Jurkat, Clone E6-1 (cell line): ENCODE measurements at places on chromosomes 16 and 17.

- DNase-seq: no peak
Observed at GRCh38 chr17:41666237-41666641, 22.4 kb upstream of the EIF1 start.

DNA sequence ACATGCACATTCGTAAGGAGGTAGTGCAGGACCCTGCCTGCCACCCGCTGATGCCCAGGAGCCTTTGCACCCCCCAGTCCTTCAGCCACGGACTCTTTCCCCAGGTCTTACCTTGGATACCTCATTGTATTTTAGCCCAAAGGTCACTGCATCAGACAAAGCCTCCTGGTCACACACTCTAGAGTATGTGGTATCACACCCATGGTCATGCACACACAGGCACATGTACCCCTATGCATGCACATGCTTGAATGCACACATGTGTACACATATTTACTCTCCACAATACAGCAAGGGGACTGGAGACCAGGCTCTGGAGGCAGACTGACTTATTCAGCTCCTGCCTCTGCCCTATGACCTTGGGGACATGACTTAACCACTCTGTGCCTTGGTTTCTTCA, 357.5 kb downstream of the C16orf95 start:
- DNase-seq: no peak

- DNase-seq: no peak
Observed at GRCh38 chr16:68848786-68849185, 5.5 kb downstream of the TANGO6 start.

GRCh38 chr16:12252616-12253015, 276.1 kb downstream of the SNX29 start:
- no peak for DNase-seq

- no peak for DNase-seq
Observed at GRCh38 chr17:1951920-1952319, 73.2 kb downstream of the RTN4RL1 start.

- no peak for DNase-seq
Observed at GRCh38 chr16:1378087-1378803, 26.5 kb downstream of the GNPTG start.

DNA sequence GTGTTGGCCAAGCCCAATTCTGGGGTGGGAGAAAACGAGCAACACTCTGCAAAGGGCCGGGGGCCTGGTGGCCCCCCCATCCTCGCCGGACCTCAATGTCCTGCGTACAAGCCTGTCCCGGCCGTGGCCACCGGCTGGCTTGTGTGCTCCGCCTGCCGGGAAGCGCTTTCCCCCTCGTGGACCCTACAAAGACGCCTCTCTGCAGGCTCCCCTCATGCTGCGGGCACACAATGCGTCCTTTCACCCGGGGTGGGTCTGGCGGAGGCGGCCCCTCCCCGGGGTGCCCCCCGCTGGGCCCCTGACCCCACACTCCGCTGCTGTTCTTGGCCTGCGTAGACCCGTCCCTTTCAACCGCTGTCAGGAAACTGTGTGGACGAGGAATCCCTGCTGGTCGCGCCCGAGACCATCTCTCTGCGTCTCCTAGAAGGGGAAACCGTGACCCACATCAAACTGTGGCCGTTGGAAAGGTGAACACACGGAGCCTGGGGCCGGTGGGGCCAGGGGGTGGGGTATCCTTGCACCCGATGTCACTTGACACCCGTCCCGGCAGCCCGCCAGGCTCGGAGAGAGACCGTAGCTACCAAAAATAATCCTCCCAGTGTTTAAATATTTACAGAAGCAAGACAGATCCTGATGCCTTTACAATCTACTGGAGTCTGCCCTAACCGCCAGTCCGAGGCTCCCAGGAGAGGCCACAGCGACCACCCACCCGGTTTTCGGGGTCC, 43.6 kb downstream of the TBC1D16 start:
- no peak for DNase-seq

- DNase-seq: no peak
Observed at GRCh38 chr17:72188801-72189200, 68.0 kb downstream of the SOX9 start.

DNA sequence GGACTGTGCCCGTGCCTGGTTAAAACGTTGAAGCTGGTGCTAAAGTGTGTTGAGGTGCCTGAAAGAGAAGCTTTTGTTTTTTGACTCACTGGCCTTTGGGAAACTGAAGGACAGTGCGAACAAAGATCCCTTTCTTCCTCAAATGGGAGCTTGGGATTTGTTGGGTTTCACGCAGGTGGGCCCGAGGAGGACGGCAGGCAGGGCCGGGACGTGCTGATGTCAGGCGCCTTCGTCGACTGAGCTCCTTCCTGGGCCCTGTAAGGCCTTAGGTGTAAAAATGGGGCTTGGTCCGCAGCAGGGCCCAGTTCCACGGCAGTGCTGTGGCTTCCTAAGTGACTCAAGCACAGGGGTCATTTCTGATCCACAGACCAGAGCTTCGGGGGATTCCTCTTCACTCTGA, 106.9 kb downstream of the BANP start:
- no peak for DNase-seq

DNA sequence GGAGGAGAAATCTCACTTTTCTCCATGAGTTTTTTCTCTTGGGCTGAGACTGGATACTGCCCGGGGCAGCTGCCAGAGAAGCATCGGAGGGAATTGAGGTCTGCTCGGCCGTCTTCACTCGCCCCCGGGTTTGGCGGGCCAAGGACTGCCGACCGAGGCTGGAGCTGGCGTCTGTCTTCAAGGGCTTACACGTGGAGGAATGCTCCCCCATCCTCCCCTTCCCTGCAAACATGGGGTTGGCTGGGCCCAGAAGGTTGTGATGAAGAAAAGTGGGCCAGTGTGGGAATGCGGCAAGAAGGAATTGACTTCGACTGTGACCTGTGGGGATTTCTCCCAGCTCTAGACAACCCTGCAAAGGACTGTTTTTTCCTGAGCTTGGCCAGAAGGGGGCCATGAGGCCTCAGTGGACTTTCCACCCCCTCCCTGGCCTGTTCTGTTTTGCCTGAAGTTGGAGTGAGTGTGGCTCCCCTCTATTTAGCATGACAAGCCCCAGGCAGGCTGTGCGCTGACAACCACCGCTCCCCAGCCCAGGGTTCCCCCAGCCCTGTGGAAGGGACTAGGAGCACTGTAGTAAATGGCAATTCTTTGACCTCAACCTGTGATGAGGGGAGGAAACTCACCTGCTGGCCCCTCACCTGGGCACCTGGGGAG, 19.1 kb downstream of the NGFR start:
- DNase-seq: no peak

DNA sequence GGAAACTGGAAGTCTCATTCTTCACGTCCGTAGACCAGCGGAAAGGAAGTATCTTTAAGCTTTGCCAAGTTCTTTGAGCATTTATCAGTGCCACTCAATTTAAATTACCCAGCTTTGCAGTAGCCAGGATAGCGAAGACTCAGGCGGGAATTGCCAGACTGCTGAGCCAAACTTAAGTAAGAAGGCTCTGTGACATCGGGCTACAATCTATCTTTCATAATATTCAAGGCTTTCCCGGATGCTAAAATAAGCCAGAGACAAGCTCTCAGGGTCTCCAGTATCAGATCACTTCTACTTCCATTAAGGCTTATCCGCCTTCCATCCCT, 436 bp upstream of the BRIP1 start:
- DNase-seq: no peak

DNA sequence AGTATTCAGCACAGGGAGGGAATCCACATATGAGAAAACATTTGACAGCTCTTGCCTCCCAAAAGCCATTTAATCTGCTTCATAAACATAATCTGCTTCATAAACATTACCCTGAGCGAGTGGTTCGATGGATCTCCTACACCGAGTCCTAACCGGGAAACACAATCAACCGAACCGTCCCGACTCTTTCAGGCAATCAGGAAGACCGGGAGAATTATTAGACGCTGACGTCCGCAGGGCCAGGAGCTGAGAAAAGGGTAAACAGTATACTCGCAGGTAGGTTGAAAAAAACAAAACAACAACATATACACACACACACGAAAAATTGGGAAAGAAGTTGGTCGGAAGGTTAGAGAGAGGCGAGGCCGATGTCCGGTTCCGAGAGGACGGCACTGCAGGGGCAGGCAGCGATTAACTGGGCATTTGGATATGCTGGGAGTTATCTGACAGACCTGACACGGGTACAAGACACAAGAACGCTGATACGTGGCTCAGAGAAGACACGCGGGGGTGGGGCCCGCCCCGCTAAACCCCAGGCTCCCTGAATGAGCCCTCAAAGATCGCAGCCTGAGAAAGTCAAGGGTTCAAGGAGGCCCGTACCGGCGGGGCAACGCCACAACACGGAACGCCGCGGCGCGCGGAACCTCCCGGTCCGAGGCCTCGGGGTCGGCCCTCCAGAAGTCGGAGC, 585 bp downstream of the AP1G1 start:
- DNase-seq: no peak

DNA sequence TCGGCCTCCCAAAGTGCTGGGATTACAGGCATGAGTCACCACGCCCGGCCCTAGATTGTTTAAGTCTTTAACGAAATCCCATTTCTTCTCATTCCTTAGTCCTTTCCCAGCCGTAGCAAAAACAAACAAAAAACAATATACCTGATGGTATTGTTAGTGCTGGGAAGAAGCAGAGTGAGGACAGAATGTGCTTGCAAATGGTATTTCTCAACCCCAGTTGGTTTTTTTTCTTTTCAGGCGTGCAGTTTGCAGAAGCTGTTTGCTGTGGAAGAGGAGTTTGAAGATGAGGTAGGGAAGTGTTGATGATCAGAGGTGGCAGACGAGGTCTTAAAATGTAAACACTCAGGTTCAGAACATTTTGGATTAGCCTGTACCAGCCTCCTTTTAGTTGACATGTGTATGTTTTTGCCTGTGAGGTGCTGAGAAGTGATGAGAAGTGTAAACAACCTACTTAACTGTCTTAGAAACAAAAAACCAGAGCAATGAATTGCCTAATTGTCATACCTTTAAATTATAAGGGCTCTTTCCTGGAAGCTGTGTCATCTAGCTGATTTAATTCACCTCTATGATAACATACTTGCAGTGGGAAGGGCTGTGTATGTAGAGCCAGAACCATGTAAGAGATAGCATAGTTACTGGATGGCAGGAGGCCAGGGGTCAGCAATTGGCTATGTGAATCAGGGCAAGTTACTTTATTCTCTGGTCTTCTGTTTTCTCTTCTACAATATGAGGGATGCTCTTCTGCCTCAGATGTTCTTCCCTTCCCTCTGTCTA, 3.4 kb downstream of the HROB start:
- no peak for DNase-seq

- DNase-seq: no peak
Observed at GRCh38 chr17:12310811-12311210, 290.1 kb downstream of the MAP2K4 start.

GRCh38 chr16:82192665-82193064, 22.6 kb upstream of the MPHOSPH6 start:
- DNase-seq: peak; percentile 60

DNA sequence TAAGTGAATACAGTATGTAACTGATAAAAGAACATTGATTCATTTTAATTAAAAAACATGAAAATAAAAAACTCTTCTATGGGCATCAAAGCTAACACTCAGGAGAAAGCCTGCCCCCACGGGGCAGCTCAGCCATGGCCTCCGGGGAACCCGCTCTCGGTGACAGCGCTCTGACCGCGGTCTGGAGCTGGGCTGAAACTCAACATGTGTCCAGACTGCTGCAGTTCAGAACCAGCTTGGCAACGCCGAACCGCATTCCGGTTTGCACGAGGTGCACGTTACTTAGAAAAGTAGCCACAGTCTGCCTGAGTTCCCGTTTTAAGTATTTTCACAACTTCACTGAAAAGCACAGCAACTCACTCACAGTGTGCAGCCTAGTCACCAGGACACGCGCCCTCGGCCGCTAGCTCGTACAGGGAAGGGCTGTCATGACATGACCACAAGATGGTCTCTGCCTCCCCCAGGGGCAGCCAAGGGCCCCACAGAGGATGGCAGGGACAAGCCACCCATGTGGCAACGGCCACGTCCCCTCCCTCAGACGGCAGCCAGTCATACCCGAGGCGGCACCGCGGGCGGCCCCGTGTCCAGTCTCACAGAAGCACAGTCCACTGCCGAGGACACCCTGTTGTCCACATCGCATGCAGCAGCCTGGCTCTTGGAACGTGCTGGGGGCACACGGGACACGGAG, 77.1 kb upstream of the METRNL start:
- no peak for DNase-seq

- no peak for DNase-seq
Observed at GRCh38 chr17:59175076-59175475, 19.5 kb downstream of the PRR11 start.

DNA sequence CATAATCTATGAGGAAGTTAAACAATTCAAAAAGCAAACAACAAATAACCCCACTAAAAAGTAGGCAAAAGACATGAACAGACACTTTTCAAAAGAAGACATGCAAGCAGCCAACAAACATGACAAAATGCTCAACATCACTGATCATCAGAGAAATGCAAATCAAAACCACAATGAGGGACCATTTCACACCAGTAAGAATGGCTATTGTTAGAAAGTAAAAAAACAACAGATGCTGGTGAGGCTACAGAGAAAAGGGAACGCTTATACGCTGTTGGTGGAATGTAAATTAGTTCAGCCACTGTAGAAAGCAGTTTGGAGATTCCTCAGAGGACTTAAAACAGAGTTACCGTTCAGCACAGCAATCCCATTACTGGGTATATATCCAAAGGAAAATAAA, 24.4 kb downstream of the TNFRSF13B start:
- DNase-seq: no peak

- no peak for DNase-seq
Observed at GRCh38 chr17:6255322-6255721, 179.6 kb downstream of the AIPL1 start.

DNA sequence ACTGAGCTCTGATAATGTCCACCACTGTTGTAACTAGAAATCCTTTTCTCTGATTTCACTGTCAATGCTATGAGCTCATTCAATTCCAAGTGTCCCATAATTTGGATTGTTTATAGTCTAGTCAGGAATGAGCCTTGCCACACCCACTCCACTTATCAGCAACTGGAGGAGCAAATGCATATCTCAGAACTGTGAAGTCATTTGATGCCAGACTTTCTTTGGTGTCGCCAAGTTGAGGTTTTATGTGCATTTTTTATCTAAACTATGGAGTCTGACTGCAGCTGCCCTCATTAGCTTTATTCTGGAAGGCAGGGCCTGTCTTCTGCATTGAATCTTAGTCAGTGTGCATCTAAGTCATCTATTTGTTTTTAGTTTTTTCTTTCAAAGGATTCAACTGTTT, 361.3 kb downstream of the PMP22 start:
- no peak for DNase-seq

- peak; percentile 85 for DNase-seq
Observed at GRCh38 chr17:48427598-48427997, 2.4 kb downstream of the SKAP1 start.

- DNase-seq: no peak
Observed at GRCh38 chr17:36946726-36947091, 2.0 kb upstream of the AATF start.

GRCh38 chr16:48244080-48244862, at the start of gene LONP2:
Gene LONP2 (plus strand): TSS chr16:48244300. CDS start chr16:48244389, 89 bp downstream.
- DNase-seq: peak; percentile 87

DNA sequence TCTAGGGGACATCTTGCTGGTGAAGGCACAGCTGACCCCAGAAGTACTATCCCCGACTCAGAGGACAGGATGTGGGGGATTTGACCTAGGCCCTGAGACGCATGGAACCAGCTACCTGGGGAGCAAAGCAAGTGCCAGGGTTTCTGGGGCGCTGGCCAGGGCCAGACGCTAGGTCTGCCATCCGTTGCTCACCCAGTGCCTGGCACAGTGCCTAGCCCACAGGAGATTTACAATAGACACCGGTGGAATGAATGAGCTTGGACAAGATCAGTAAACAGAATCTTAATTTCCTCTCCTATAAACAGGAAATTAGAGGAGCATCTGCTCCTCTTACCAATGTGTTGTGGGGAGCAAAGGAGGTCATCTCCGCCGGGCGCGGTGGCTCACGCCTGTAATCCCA, 5.0 kb downstream of the RPRML start:
- no peak for DNase-seq
